ENCODE measurements at places on chromosomes 7 and 10.
A peak's percentile ranks its signal among the peaks of the same experiment; 100 is the strongest.

DNA sequence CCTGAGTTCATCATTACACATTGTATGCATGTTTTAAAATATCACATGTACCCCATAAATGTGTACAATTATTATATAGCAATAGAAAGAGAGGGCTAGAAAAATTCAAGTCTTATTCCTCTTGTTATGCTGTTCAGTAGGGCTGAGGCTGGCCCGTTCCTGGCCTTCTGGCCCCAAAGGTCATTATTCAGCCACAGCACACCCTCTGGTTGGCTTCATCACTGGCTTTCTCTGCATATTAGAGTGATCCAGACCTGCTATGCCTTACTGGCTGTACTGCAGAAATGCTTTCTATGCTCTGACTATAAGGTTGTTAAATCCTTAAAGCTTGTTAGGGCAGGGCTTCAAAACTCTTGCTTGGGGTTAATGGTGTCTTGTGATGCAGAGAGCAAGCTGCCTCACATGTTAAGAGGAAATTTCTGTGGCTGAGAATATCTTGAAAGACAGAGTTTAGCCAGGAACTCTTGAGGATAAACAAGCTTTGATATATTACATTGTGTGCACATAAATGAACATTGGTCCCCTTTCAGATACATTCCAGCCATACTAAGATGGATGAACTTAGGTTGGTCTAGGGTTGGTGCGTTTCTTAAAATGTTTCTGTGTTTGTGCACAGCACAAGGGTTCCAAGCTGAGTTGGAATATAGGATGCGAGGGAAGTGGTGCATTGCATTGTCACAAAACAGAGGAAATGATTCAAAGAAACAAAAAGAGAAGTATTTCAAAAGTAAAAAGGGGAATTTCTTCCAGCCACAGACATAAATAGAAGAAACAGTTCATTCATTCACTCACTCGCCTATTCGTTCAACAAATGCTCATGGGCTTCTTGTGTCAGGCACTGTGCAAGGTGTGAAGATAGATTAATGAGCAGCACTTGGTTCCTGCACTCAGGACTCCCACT lies 61.6 kb upstream of the WDR11 start:
- DNase-seq: no peak

GRCh38 chr10:92839191-92840085 lies 8.9 kb upstream of the EXOC6 start:
- peak; percentile 68 for DNase-seq

DNA sequence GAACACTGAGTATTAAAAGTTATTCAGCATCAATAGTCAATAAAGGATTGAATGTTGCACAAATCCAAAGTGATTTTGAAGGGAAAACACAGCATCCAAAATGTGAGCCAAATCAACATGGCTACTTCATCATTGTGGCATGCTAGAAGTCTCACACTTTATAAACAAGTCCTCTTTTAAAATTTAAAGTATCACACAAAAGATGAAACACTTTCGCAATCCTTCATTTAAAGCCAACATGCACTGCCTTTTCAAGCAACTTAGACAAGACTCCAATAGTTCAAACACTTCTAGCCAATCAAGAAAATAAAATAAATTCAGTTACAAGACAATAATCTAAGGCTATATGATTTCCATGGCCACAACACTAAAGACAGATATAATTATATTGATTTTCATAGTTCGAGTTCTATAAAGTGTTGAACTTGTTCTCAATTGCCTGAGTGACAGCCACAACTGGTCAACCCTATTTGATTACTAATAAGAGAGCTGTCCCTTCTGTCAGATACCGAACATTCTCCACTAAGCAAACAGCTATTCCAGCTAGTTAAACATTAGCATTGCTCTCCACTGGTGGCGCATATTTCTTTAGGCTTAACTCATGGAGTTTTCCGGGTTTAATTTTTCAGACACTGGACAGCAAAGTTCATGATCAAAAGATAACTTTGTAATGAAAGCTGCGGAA lies 8.3 kb downstream of the EBF3 start:
- no peak for DNase-seq

GRCh38 chr10:104209575-104210198 lies 22.5 kb downstream of the CFAP43 start:
- DNase-seq: no peak

Data from HL-60 (cell line).